ENCODE measurements at places on chromosomes 11 and 22. TPM values are rescaled to one million over a fixed set of nuclear protein-coding genes. Genes with fewer than 3 reads are reported as not detected.

SPDYC gene
- total RNA-seq, result not detected

OR2D2 gene
- total RNA-seq, result not detected

CLDN25 gene
- total RNA-seq, result not detected

DDX10 gene
- total RNA-seq, result 55.2 TPM

SCN4B gene
- total RNA-seq, result not detected

INS gene
- not detected for total RNA-seq

All from PC-3 (cell line).